ENCODE measurements at places on chromosomes 5 and 9. TPM values are rescaled to one million over a fixed set of nuclear protein-coding genes. Genes with fewer than 3 reads are reported as not detected.

DNA sequence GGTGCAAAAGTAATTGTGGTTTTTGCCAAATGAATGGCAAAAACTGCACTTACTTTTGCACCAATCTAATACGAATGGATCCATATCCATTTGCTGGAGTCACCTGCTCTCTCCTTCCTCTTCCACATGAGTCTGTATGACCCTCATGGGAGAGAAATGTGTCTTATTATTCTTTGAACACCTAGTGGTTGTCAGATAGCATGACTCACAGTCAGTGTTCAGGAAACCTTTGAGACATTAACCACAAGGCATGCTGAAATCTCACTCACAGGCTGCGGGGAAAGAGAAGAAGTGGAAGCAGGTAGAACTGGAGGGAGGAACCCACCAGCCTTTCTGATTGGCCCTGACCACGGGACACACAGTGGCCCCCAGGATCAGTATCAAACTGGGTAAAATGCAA, 222.8 kb upstream of the KLF4 start:
- H3K4me1 ChIP-seq, result no peaks in the 10 kb centered on the region
- DNase-seq, result no peak
- no peaks in the 10 kb centered on the region for H3K36me3 ChIP-seq
- no peaks in the 10 kb centered on the region for H3K27me3 ChIP-seq

DNA sequence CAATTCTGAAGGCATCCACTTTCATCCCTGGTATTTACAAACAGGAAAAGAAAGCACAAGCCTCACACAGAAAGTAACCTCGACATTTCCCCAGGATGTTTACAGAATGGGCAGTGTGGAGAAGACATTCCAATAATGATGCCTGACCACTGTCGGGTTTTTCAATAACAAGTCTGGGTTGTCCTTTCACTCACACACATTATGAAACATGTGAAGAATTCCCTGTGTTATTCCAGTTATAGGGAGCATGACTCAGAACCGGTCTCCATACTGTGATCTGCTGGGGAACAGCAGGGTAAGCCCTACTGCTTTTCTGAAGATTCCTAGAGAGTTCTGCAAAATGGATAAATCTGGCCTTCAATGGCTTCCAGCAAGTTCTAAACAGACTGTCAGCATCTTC, 155.3 kb downstream of the ADAMTS12 start:
- H3K4me3 ChIP-seq, result no peak overlapping the region
- no peak for DNase-seq
- no peaks in the 10 kb centered on the region for H3K4me1 ChIP-seq
- H3K36me3 ChIP-seq, result no peaks in the 10 kb centered on the region

The RORB gene
- not detected for total RNA-seq

GRCh38 chr9:33437205-33437604, 10.2 kb downstream of the AQP3 start:
- no peak overlapping the region for H3K4me3 ChIP-seq
- H3K36me3 ChIP-seq, result peaks cover 16% of the 10 kb centered on the region
- DNase-seq, result no peak
- no peaks in the 10 kb centered on the region for H3K27me3 ChIP-seq
- peaks cover 22% of the 10 kb centered on the region for H3K4me1 ChIP-seq

The CBY3 gene
- total RNA-seq, result 0.58 TPM

Measured in CD4-positive, alpha-beta memory T cell (primary cell).